MG63 (cell line): ENCODE measurements at places on chromosomes 12 and 14. TPM values are rescaled to one million over a fixed set of nuclear protein-coding genes. Genes with fewer than 3 reads are reported as not detected.

PLEKHD1 gene
- not detected in 2 replicates for total RNA-seq

GRCh38 chr12:76374386-76375020 lies 26.3 kb upstream of the BBS10 start:
- no peak for DNase-seq

- peak; percentile 79 for DNase-seq
These were observed 1.0 kb upstream of the ERC1 start for GRCh38 chr12:989751-990660.

INHBE gene
- total RNA-seq: 3.5 and 7.4 TPM in 2 replicates

GRCh38 chr14:103500148-103500990 lies 22.3 kb downstream of the CKB start:
- peak; percentile 72 for DNase-seq

- DNase-seq: no peak
These were observed 41.9 kb downstream of the PTGER2 start for GRCh38 chr14:52356025-52356424.

DNA sequence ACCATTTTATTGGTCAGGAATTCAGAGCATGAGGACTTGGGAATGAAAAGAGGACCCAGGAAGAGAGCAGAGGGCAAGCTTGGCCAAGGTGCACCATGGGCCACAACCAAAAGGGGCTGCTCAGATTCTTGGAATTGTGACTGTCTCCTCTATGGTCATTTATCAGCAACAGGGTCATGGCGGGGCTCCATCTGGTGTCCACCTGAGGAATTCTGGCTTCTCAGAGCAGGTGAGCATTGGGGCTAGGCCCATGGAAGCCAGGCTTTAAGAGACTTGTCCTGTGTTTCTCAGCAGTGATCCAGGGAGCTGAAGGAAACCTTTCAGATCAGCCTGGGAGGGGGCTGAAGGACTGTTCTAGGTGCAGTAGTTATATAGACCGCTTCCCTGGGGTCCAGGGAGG lies 2.6 kb upstream of the RIN3 start:
- no peak for DNase-seq

WIF1 gene
- 0.23 TPM in 1 of 2 replicates, not detected in the other for total RNA-seq

KLRF2 gene
- not detected in 2 replicates for total RNA-seq

DNA sequence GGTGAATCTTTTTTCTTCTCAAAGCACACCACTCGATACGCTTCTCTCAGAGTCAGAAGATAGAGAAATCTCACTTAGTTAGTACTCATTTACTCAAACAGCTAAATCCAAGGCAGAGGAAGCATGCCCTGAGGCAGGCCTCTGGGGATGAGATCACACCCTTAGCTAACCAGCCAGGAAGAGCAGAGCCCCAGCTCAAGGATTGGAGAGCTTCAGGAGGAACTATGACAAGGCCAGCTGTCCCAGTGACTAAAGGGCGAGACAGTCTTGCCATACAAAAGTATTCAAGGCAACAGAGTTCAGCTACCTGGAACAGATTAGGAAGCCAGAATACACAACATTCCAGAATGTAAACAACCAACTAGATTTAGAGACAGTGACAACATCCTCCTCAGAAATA lies 197.7 kb upstream of the CCDC196 start:
- no peak for DNase-seq

DNA sequence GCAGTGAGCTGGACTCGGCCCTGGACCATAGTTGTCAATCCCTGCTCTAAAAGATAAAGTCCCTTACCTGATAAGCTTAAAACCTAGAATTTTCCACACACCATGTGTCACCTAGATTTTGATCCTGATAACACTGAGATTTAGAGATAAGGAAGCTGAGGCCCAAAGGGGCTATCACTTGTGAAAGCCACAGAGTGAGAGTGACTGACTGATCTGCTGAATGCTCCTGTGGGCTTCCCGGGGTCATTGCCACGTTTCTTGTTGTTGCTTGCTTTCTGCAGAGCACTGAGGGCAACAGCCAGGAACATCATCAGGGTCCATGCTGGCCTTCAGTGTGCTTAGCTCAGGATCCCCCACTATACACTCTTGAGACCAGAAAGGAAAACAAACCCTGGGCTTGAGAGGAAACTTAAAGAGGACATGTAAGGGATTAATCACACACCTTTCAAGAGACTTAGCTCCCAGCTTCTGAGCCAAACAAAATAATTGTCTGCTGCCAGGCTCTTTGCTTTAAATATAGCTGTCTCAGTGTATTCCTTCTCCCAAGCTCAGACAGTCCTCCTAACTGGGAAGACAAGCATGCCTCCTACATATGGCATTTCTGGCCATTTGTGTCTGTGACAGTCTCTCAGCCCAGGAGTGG lies 82.6 kb upstream of the ARHGAP5 start:
- DNase-seq: no peak

DNA sequence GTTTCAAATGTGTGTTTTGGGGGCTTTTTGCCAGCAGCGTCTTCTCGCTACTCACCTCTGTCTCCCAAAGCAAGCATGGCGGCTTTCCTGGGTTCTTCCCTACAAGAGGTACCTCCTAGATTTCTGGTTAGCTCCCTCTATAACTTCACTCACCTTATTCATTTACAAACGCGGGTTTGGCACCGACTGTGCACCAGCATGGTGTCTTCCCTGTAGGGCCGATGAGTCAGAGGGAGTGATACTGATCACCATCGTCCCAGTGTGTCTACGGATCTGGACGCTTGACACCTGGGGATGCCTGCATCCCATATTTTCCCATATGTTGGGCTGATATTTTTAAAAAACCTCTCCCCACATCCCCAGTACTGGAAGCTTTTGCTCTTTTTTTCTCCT lies 8.0 kb upstream of the SERPINA12 start:
- DNase-seq: no peak

DNA sequence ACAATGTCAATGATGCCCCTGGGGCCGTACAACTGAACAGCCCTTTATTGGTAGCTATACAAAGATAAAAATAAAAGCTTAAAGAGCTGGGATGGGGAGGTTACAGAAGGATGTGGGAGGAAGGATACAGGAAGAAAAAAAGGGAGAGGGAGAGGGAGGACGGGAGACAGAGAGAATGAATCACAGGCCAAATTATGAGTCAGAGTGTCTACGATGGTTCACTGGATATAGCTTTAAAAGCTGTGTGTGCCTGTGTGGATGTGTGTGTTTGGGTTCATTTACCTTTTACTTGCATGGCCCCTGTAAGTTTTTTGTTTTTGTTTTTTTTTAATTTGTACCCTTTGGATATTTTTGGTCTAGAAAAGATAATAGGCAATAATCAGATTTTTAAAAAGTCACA lies 111.9 kb downstream of the CCDC60 start:
- no peak for DNase-seq

DNA sequence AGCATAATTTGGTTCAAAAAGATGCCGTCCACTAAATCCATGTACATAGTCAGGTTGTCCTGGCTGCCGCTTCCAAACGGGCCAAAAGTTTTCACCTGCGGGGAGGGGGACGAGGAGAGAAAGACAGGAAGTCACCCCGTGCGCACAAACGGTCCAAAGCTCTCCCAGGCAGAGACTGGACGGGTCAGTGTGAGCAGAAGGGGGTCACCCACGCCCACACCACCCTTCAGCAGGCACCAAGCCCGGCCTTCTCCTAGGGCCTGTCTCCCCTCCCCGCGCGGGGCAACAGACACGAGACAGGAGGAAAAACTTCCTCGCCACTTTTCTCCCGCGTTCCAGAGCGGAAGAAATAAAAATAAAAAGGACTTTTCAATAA lies 888 bp downstream of the CCDC88C start:
- DNase-seq: peak; percentile 25

DNA sequence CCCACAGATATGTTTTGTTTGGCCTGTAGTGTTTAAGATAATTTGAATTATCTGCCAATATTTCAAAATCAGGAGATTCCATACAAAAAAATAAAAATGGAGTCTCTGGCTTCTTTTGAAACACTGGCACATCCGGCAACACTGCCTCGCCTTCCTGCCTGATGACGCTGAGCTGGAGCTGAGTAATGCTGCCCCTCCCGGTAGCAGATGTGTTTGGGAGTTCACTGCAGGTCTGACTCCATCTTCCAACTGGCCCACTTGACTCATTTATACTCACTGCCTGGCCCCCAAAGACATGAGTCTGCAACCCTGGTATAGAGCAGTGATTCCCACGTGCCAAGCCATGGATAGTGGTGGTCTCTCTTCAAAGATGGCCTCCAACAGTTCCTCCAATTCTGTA lies 7.4 kb downstream of the CIT start:
- peak; percentile 94 for DNase-seq

CPNE6 gene
- not detected in 2 replicates for total RNA-seq

GRCh38 chr14:100602621-100603230 lies 15.5 kb upstream of the BEGAIN start:
- no peak for DNase-seq

GRCh38 chr12:26623136-26623535 lies 209.9 kb downstream of the ITPR2 start:
- no peak for DNase-seq

DNA sequence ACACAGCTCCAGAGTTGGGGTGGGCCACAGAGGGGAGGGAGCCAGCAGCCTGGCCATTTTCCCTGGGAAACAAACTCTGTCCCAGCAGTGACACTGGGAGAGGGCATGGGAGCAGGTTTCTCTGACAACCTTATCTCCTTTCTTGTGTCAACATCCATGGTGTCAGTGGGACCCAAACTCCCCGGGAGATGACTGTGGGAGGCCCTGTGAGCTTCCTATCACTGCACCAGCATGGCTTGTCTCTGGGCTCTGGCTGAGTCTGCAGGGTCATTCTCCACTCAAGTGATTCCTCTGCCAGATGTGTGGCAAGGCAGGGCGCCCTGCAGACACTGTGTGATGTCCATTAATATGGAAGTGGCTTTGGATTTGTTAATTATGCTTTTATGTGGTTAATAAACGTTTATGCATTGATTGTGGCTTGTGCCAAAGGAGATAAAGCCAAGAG lies 10.1 kb downstream of the LRTM2 start:
- DNase-seq: no peak

CBLN3 gene
- 2.0 TPM in 1 of 2 replicates, not detected in the other for total RNA-seq

DNA sequence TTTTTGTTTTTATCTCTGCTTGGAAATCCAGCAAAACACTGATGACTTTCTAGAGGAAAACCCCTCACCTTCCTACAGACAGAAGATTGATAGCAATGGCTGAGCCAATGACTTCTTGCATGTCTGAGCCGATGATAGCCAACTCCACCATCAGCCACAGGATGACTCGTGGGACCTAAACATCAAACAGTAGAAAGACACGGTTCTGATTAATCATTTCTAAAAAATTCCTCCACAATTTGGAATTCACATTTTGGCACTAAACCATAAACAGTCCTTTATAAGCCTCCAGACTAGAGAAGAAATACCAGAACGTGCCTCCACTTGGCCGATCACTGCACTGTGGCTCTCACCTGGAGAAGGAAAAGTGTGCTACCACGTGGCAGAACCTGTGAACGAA lies 25.9 kb downstream of the SLC11A2 start:
- peak; percentile 62 for DNase-seq

- peak; percentile 42 for DNase-seq
These were observed 945 bp upstream of the HIP1R start for GRCh38 chr12:122834104-122834920.

GRCh38 chr12:11171969-11172675 lies 1.1 kb downstream of the SMIM10L1 start:
- DNase-seq: no peak
